ENCODE measurements at places on chromosomes 4 and X. TPM values are rescaled to one million over a fixed set of nuclear protein-coding genes. Genes with fewer than 3 reads are reported as not detected.

The RUFY3 gene
- 40.6 TPM for total RNA-seq

The NIPAL1 gene
- total RNA-seq = 1.2 TPM

The UGT2A1 gene
- not detected for total RNA-seq

The ASB11 gene
- total RNA-seq = not detected

The SPIN2A gene
- total RNA-seq = 1.8 TPM

The MAGEA10 gene
- not detected for total RNA-seq

The SULT1B1 gene
- 2.4 TPM for total RNA-seq

The OSTC gene
- total RNA-seq = 219 TPM

The P2RY4 gene
- total RNA-seq = 0.64 TPM

The POLR2B gene
- total RNA-seq = 211 TPM

The PDLIM3 gene
- 771 TPM for total RNA-seq

The RTL3 gene
- total RNA-seq = not detected

The DOCK11 gene
- 22.8 TPM for total RNA-seq

The HSFX4 gene
- total RNA-seq = not detected

The CFAP99 gene
- not detected for total RNA-seq

The ACTRT1 gene
- not detected for total RNA-seq

The CFAP47 gene
- 9.3 TPM for total RNA-seq

The ADGRA3 gene
- total RNA-seq = 103 TPM

The PRRG3 gene
- 2.3 TPM for total RNA-seq

The HEPH gene
- 131 TPM for total RNA-seq

The COL4A6 gene
- total RNA-seq = 34.6 TPM

The NEUROG2 gene
- total RNA-seq = not detected

The STBD1 gene
- 0.59 TPM for total RNA-seq

The GPR119 gene
- total RNA-seq = not detected

The ADGRL3 gene
- 77.5 TPM for total RNA-seq

The APLN gene
- not detected for total RNA-seq

The GAGE12F gene
- not detected for total RNA-seq

The GLRB gene
- 20.6 TPM for total RNA-seq

The FAT1 gene
- 11.5 TPM for total RNA-seq
